ENCODE measurements at places on chromosomes 12 and 14. TPM values are rescaled to one million over a fixed set of nuclear protein-coding genes. Genes with fewer than 3 reads are reported as not detected.

GRCh38 chr14:74942181-74942580 is 13.2 kb downstream of the PGF start:
- DNase-seq: no peak

- no peak for DNase-seq
Observed at GRCh38 chr12:106299202-106299774, 3.2 kb upstream of the TCP11L2 start.

GRCh38 chr12:57248934-57249742 is 1.8 kb downstream of the STAC3 start:
- DNase-seq: no peak

DNA sequence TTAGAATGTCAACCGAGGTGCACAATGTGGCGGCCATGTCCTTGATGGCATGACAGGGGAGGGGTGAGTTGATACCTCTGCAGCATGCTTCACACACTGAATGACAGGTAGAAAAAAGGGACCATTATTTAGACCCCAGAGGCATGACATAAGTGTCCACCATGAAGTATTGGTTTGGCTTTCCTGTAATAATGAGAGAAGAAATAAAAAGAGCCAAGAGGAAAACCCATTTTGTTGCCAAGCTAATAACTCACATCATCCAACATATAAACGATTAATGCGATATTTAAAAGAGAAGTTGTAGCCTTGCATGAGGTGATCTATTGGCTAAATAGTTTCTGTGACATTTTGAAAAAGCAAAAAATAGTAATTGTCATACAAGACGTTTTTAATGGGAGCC is 343.4 kb downstream of the LRIG3 start:
- DNase-seq: no peak

The RBM23 gene
- total RNA-seq: 66.2 TPM

The RNASE4 gene
- 0.35 TPM for total RNA-seq

The MARK3 gene
- total RNA-seq: 74.3 TPM

The VRK1 gene
- 96.8 TPM for total RNA-seq

All from activated naive CD8-positive, alpha-beta T cell treated with anti-CD3 and anti-CD28 coated beads for 36 hours (primary cell).